HAP-1 (cell line): ENCODE measurements at places on chromosomes 16 and 17.
A peak's percentile ranks its signal among the peaks of the same experiment; 100 is the strongest.

GRCh38 chr16:56964243-56965148, 2.7 kb downstream of the CETP start:
- peak; percentile 98 for DNase-seq

DNA sequence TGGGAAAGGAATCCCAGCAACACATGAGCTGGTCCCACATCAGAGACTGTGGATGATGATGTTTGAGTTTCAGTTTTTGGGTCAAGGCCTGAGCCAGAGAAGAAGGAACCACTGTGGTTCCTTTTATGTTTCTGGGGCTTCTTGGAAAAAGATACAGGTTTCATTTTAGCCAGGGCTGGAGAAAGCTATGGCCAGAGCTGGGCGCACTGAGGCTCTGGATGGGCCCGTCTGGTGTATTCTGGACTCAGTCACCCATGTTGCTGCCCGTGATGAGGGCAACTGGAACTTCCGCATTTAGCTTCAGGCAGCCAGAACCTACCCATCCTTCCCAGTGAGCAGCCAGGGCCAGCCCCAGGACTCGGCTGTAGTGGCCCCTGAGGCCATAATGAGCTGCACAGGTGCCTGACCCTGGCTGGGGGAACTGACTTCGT, 15.0 kb upstream of the PITPNA start:
- no peak for DNase-seq

GRCh38 chr17:41781404-41782110, 5.0 kb downstream of the JUP start:
- DNase-seq: no peak

GRCh38 chr16:58063377-58064076, 38.0 kb downstream of the MMP15 start:
- DNase-seq: no peak

- no peak for DNase-seq
Measured at GRCh38 chr17:2745317-2746037, 4.0 kb downstream of the CCDC92B start.

- no peak for DNase-seq
Measured at GRCh38 chr17:45977506-45977824, 21.6 kb upstream of the STH start.

DNA sequence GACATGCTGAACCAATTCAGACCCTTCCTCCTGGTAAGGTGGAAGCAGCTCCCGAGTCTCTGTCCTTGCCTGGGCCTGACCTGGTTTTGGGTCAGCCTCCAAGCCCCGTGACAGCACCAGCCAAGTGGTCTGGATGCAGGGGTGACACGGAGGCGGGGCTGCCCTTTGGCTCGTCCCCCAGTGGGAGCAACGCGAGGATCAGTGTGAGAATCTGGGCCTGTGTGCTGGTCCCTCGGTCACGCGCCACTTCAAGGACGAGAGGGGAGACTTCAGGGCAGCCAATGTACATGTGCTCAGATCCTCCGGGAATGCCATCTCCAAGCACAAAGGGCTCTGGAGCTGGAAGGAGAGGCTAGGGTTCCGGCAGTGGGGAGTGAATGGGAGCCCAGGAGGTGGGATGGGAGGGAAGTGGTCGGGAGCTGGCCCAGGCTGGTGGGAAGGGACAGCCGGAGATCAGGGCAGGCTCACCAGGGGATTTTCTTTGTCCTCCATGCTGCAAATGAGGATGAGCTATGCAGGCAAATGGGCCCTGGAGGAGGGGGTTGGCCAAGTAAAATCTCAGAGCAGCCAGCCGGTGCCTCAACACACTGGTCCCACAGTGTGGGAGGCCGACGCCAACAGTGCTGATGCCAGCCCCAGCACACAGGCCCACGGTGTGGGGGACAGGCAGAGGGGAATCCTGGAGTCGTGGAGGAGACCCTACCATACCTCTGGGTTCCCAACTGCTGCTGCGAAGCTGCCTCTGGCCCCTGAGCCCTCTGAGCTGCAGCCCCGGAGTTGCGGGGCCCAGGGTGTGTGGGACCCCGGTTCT, 4.2 kb upstream of the NDRG4 start:
- DNase-seq: no peak

DNA sequence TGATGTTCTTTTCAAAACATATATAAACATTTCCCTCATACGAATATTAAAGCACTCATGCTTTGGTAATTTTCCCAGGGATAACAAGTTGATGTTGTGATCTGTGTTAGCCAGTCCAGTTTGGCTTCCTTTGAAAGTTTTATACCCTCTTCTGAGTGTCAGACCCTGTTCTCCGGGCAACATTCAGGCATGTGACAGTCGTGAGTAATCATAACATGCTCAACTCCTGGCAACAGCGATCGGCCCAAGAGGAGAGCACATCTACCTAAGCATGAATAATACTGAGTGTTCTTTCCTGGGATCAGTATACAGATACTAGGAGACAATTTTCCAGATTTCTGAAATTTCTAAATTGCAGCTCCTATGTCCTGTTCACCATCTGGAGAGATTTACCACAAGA, 1086.4 kb downstream of the CDH8 start:
- no peak for DNase-seq

DNA sequence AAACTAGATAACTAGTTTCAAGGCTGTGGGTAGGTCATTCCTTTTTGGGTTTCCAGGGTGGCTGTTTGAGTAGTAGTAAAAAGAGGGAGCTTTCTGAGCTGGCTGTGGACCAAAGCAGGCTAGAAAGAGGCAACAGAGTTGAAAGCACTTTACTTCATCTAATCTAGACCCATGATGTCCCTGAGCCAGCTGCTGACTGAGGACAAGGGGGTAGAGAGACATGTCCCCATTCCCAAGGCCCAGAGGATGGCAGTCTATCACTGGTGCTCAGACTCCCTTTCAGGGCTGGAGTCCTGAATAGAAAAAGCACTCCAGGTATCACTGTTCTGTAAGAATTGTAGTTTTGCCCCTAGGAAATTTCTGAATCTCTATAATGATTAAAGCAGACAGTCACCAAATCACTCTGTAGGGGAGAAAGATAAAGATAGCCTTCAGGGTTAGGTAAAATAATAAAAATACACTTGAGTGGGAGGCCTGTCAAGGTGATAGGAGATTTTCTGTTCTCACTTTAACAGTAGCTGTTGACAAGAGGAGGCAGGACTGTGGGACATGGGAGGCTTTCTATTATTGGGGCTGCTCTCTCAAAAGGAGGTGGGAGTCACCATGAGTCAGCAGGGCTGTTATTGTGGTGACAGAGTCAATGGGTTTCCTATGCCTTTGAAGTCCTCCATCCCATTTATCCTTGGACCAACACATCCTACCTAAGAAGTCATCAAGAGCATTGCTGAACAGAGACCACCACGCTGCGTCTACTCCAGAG, 190.2 kb upstream of the MPHOSPH6 start:
- no peak for DNase-seq

DNA sequence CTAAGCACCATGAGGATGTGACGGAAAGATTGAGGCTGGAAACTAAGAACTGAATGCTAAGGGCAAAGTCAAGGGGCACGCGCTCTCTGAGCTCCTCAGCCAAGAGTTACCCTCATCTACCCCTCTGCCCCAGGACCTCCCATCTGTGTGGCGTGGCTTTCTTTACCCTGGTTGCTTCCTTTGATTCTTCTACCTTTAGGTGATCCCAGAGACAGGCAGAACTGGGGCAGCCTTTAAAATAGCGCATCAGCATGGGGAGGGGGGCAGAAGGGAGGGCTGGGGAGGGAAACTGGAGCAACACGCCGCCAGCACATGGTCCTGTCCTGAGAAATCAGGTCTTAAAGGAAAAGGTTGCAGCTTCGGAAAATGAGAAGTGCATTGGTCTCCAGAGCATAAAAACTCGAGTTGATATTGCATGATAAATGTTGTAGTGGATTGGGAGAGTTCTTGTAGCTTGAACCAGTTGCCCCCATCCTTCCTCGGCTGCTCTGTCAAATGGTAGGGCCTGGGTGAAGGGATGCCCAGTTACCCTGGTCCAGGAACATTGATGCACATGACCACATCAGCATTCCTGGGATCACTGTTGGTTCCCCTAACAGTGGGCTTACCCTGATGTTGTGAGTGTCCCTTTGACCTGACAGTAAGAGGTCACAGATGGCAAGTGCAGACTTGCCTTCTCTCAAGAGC, 29.7 kb downstream of the LDHD start:
- no peak for DNase-seq

- peak; percentile 15 for DNase-seq
Measured at GRCh38 chr16:50246299-50247122, 19.8 kb upstream of the ADCY7 start.

DNA sequence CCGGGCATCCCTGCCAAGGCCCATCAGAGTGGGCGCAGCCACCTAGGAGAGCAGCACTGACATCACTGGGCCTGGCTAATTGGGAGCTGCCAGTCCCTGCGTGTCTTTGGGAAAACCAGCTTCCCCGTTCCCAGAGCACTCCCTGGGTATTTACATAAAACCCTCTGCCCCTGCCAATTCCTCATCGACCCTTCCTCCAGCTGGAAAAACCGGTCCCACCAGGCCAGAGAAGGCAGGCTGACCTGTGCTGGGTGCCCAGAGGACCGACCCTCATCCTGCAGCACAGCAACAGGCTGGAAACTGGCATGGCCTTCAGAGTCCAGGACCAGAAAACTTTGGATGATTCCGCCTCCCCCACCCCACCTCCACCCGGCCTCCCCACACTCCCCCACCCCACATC, 8.2 kb upstream of the FOXN1 start:
- no peak for DNase-seq

DNA sequence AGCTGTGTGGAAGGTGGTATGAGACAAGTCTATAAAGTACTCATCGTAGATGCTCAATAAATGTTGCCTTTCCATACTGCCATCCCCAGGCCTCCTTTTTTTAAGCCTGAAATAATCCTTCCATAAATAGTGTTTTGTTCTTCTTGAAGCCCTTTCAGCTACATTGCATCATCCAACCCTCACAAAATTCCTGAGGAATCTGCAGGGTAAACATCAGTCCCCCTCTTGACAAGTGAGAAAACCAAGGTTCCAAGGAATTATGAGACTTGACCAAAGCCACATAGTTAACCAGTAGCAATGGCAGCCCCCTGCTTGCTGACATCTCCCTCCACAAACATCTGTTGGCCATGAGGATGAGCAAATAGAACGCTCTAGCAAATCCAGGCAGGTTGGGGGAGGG, 89.7 kb upstream of the CCL1 start:
- peak; percentile 3 for DNase-seq

DNA sequence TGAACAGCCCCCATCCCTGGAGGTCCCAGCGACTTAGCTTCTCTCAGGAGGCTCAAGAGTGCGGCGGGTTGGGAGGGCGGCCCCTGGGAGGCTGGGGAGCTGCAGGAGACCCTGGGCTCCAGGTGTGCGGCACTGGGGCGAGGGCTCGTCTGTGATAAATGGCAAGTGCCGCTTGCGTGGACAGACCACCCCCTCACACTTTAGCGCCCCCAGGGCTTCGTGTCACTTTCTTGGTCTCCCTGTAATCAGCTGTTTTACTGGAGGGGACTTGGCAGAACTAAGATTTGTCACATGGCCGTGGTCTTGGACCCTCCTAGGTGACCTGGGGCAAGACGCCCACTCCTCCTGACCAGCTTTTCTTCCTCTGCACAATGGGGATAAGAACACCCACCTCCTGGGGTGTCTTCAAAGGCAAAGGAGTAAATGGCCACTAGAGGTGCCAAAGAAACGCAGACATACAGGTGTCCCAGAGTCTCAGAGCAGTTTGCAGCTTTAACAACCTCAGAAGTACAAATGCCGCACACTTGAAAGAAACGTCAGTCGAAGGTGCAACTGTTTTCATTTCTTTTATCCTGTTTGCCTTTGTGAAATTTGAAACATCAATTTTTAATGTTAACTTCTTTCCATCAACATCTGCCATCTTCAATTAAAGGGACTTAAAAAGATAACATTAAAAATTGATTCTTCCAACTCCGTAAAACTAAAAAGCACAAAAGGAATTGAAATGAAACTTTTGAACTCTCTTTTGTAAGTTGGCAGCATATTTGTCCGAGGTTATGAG, 946 bp downstream of the OSGIN1 start:
- peak; percentile 69 for DNase-seq

- DNase-seq: peak; percentile 20
Measured at GRCh38 chr16:67847064-67847861, at the start of gene CENPT. TSS of gene CENPT (minus strand) at chr16:67847693. CDS start at chr16:67833859, 13,834 bp downstream.

DNA sequence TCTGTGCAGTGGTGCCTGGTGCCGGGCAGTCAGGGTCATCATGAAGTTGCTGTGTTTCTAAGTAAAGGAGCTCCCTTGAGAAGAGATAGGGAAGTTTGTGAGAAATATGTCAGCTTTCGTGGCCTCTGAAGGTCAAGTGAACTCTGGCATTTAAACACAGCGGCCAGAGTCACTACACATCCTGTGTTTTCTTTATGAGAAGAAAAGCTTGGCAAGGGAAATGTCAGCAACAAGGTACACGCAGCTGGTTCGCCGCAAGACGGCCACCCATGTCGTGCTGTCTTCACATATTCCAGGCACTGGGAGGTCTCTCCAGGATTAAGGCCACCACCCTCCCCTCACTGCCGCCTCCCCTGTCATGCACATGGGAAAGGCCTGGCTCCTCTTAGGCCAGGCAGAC, 33.2 kb upstream of the PEMT start:
- DNase-seq: no peak

GRCh38 chr16:25798065-25798464, 106.3 kb downstream of the HS3ST4 start:
- no peak for DNase-seq

DNA sequence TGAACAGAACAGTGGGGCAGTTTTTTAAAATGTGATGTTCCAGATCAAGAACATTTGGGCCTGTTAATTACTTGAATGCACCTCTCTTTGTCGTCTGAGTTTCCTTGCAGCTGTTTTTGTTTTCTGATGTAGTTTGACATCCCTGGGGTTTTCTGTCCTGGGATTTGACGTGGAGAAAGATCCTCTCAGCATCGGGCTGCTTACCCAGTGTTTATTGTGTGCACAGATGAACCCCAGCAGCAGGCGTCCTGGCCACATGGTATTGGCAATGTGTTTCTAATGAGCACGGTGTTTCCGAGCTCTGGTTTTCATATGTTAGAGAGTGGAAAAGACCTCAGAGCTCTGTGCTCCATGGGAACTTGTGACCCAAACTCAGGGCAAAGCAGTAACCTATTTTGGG, 191.1 kb upstream of the IRX3 start:
- no peak for DNase-seq

GRCh38 chr17:64063766-64064224, 43.4 kb upstream of the ICAM2 start:
- peak; percentile 65 for DNase-seq

GRCh38 chr16:53913099-53913870, 209.3 kb downstream of the FTO start:
- DNase-seq: peak; percentile 69
